ENCODE measurements at places on chromosomes 12 and 14.
A peak's percentile ranks its signal among the peaks of the same experiment; 100 is the strongest.

DNA sequence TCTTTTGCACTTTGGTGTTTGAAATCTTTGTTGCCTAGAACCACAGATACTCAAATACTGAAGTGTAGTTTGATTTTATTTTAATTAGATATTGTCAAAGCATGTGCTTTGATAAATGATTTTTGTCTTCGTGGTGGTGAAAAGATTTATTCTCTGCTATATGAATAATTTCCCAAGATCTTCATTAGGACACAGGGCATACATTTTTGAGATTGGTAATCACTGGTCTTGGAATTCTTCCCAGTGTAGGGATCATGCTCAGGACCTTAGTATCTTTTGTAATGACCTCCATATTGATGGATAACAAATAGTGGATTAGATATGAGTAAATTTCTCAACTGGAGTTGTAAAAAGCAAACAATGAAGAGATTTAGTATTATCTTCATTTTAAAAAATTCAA lies 28.2 kb downstream of the TBK1 start:
- no peak for DNase-seq

- DNase-seq = no peak
Observed at GRCh38 chr14:57811998-57812546, 53.8 kb downstream of the SLC35F4 start.

- DNase-seq = no peak
Observed at GRCh38 chr14:95547626-95548327, 12.9 kb downstream of the GLRX5 start.

DNA sequence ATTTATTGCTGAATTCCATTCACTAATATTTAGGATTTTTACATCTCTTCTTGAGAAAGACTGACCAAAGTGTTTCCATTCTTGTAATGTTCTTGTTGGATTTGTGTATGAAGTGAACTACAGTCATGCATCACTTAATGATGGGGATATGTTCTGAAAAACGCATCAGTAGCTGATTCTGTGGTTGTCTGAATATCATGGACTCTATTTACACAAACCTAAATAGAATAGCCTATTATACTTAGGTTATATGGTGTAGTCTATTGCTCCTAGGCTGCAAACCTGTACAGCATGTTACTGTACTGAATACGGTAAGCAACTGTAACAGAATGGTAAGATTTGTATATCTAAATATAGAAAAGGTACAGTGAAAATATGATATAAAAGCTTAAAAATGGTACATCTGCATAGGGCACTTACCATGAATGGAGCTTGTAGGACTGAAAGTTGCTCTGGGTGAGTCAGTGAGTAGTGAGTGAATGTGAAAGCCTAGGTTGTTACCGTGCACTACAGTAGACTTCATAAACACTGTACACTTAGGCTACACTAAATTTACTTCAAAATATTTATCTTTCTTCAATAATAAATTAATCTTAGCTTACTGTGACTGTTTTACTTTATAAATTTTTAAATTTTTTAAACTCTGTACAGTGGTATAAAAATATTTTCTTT lies 27.6 kb upstream of the P2RX4 start:
- DNase-seq = no peak

- no peak for DNase-seq
Observed at GRCh38 chr12:106743270-106743988, 31.1 kb upstream of the RIC8B start.

GRCh38 chr12:48881686-48882314 lies 16.1 kb upstream of the RND1 start:
- DNase-seq = no peak

- peak; percentile 67 for DNase-seq
Observed at GRCh38 chr14:22071006-22071405, 397.4 kb upstream of the OR4E1 start.

DNA sequence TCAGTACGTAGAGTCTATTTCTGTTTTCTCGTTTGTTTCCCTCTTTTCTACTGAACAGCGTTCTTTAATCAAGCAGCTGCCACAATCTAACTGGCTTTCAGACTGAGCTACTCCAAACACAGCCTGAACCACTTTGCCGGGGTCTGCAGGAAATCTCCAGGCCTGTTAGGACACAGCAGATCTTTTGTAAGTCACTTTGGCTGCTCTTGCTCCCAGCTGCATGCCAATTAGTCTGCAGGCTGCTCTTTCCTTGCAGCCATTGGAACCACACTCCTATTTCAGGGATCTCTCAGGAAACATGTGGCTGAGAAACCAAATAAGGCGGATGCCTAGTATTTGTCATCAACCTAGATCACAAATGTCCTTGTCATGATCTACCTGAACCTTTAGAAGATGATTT lies 73.6 kb downstream of the TMTC1 start:
- DNase-seq = no peak

DNA sequence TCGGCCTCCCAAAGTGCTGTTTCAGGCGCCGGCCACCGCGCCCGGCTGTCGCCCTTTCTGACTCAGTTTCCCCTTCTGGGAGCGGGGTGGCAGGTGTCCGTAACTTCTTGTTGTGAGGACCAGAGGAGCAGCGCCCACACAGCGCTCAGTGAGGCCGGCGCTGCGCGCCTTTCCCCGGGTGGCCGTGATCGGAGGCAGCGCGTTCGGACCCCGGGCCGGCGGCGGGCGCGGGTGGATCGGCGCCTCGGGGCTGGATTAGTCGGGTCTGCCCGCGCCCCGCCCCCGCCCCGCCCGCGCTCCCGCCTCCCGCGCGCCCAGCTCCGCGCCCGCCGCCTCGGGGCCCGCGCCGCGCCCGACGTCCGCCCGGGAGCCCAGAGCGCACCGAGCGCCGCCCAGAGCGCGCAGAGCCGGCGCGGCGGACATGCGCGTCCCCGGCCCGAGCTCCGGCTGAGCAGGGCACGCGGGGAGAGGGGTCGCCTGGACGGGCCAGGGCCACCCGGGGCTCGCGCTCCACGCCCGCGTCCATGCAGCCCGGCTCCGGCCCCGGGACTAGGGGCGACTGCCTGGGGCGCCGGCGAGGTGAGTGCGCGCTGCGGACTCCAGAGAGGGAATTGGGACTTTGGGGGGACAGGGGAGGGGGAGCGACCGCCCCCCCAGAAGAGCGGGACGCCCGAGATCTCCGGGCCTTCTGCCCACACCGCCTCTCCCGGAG lies 50.6 kb downstream of the LRCOL1 start:
- DNase-seq = peak; percentile 34

DNA sequence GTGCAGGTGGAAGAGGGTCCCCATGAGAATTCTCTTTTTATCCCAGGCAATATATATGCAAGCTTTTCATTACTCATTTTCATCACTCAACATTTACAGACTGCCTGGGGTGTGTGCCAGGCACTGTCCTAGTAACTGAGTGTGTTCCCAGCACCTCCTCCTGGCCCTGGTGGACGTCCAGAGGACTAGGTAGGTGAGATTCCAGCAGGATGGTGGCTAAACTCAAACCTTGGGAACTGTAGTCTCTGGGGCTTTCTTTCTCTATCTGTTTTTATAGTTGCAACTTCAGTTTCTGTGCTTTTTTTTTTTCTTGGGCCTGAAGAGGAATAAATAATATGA lies 63.8 kb downstream of the SUSD6 start:
- DNase-seq = no peak

GRCh38 chr14:44372807-44373489 lies 134.1 kb downstream of the FSCB start:
- no peak for DNase-seq

DNA sequence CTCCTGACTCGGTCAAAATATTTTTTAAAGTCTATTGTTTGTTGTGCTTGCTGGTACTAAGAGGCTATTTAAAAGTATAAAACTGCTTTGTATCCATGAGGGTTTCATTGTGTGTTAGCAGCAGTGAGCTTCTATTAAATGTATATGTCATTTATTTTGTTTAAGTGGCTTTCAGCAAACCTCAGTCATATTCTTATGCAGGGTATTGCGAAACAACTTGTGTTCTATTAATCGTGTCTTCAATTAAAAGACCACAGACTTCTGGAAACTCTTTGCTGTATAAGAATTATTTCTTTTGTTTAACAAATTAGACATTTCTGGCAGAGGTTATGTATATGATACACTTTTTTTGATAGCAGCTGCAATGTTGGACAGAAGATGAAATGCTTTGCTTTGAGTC lies 6.5 kb downstream of the IAPP start:
- DNase-seq = no peak

DNA sequence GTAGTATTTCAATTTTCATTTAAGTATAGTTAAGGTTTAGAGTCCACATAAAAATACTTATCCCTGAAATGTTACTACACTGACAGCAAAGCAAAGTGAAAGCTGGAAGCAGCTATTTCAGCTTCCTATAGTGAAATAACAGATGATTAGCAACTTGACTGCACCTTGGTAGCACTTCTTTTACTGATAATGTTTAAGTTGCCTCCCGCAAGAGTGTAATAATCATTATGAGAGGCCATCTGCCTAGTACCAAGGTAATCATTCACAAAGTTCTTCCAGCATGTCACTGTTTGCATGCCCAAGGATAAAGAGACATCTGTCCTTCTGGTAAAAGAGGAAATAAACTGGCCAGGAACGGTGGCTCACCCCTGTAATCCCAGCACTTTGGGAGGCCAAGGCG lies 69.8 kb downstream of the LIN7A start:
- DNase-seq = no peak

DNA sequence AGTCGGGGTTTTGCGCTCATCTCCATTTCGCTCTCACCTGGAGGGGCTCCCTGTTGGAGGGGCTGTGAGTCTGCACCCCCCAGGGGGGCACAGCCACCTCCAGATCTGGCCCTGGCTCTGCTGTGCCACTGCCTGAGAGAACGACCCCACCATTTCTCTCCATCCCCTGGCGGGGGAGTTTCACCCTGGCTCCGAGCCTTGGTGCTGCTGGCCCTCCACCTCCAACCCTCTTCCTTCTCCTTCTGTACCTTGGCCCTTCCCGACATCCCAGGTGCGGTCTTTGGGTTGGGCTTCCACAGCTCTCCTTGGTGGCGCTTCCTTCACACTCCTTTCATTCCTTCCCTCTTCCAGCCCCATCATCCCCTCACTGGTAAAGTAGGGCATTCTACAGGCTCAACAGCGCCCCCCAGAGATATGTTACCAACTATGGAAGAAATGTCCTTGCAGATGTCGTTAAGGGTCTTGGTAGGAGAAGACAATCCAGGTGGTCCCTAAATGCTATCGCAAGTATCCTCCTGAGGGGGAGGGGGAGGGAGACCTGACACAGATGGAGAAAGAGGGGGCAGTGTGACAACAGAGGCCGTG lies 16.3 kb downstream of the SERPINA1 start:
- no peak for DNase-seq

Data from MM.1S (cell line).